ENCODE measurements at places on chromosomes 1 and 21.

DNA sequence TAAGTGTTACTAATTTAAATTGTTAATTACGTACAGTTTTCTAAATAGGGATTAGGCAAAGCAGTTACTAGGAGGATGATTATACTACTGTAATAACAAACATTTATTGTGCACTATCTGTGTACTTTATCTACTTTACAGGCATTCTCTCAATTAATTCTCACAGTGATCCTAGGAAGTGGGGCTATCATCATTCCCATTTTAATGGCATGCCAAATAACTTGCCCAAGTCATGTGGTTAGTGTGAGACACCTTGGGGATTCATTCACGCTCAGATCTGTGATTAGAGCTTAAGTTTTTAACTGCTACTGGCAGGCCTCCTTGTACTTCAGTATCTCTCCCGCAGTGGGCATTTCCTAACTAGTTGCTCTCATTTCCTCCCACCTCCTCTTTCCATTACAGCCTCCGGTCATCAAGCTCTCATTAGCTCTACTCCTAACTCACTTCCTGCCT, 11.5 kb downstream of the PHLDA3 start:
- DNase-seq: no peak

- DNase-seq: no peak
Measured at GRCh38 chr1:206814716-206815341, 42.5 kb upstream of the IL10 start.

DNA sequence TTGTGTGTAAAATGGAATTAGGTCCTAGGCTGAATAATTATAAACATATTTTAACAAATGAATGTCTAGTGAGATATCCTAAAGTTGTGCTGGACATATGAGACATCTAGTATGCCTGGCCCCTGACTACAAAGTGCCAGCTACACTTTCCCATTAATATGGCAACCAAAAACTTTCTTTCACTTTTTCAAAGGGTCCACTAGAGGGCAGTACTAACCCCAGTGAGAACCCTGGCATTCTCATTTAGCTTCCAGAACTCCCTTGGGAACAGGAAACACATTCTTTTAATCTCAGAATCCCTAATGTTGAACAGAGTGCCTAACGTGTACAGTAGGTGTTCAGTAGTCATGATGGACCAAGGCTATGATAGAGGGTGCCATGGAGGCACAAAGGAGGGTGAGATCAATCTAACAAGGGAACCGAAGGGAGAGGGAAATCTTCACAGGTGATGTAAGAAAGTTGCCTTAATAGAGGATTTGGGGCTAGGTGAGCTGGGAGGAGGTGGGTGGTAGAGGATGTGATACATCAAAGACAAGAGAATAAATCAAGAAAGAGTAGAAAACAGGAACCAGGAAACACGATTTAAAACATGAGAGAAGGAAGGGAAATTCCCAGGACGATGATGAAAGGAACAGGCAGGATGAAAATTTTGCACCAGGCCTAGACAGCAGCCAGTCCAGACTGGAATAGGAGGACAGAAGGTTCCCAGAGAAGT, 41.6 kb downstream of the NSL1 start:
- DNase-seq: peak; percentile 45

- DNase-seq: no peak
Measured at GRCh38 chr1:100445565-100445964, 92.4 kb upstream of the GPR88 start.

- DNase-seq: no peak
Measured at GRCh38 chr1:43052322-43052721, 93.7 kb upstream of the SLC2A1 start.

GRCh38 chr1:109994654-109995053, 10.1 kb downstream of the AHCYL1 start:
- no peak for DNase-seq

DNA sequence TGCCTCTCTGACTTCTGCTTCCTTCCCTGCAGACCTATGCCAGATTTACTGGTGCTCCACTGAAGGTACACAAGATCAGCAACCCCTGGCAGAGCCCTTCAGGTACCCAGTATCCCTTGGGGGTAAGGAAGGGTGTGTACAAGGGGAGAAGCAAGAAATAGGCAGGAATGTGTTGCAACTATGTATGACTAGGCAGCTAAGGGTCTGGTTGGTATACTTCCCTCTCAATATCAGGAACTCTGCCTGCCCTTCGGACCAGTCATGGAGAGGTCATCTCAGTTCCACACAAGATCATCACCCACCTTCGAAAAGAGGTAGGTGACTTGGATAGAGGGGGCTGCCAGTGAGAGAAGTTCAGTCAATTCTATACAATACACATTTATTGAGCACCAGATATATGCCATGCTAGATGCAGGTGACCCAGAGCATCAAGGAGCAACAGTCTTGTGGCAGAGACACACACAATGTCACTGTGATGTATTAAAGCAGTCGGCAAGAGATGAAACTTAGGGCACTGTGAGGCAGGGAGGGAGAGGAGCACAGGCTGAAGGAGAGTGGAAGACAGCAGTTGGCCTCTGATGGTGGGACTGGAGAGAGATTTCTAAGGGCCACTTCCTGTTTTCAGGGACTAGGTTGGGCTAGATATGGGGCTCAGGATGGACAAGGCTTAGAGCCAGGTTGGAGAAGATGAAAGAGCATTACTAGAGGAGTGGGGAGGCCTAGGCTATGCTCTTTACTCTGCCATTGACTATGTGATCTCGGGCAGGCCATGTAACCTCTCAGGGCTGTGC, 2.0 kb downstream of the MTX1 start:
- no peak for DNase-seq

DNA sequence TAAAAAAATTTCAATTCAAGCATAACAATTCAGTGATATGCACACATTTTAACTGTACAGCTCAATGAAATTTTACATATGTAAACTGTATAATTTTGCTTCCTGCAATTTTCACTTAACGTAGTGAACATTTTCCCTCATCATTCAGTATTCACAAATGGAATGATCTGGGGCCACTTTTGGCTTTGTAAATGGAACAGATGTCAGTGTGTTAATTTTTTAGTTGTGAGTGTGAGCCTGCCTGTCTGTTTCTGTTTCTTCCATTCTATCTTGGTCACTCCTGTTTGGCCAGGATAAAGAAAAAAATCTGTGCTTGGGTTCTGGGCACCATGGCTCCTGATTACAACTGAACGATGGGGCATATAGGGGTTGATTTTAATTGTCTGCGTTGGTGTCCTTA, 20.5 kb upstream of the ST3GAL3 start:
- no peak for DNase-seq
